ENCODE measurements at places on chromosomes 12 and 14. TPM values are rescaled to one million over a fixed set of nuclear protein-coding genes. Genes with fewer than 3 reads are reported as not detected.

Gene VRTN
- not detected for total RNA-seq

Gene CLEC2B
- 10.5 TPM for total RNA-seq

GRCh38 chr14:48723841-48724495 lies 862.2 kb downstream of the RPS29 start:
- DNase-seq: no peak

DNA sequence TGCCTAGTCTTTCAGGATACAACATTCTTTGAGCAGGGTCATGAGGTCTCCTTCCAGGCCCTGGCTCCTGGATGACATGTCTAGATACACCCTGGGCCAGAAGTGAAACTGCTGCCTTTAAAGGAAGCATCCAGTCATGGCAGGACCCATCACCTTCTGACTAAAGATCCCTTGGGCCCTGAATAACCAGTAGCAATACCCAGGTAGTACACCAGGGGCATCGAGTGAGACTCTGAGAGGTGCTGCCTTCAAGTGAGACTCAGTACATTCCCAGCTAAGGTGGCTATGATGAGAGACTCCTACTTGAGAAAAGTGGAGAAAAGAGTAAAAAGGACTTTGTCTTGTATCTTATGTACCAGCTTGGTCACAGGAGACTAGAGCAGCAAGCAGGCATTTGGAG lies 23.5 kb downstream of the OR6C68 start:
- no peak for DNase-seq
